ENCODE measurements at places on chromosomes 6 and 20.

GRCh38 chr6:81744131-81744530 lies 8.3 kb downstream of the TENT5A start:
- no peak for DNase-seq

DNA sequence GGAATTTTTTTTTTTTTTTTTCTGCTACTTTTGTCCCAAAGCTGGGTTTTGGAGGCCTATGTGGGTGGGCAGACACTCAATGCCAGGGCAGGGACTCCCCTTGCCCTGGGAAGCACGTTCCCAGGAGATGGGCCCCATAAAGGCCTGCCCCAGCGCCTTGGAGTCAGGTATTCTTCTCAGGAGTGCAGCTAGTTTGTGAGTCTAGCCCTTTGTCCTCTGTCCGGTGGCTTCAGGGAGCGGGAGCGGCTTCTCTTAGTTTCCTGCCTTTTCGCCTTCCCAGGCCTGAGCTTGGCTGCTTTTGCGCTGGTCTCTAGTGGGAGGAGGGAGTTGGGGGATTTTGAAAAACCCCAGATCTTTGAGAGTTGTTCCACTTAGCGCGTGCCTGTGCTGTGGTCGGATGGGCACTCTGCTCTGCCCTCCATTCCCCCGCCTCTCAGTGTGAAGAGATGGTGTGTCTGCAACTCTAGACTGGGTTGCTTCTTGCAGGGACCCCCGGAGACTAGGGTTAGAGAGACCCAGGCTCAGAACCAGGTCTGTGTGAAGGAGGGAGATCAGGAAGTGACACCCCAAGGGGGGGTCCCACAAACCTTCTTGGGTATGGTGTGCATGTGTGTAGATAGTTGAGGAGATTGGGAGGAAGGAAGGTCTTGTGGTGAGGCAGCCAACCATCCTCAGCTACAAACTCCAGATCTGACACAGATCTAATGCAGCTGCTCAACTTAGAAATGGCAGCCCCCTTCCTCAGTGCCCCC lies 1.3 kb downstream of the PLCG1 start:
- DNase-seq, result peak; percentile 44

- no peak for DNase-seq
Observed at GRCh38 chr6:154661768-154662167, 71.4 kb upstream of the SCAF8 start.

- DNase-seq, result no peak
Observed at GRCh38 chr6:146578054-146578453, 20.7 kb upstream of the ADGB start.

GRCh38 chr6:3762359-3762758 lies 10.8 kb upstream of the PXDC1 start:
- DNase-seq, result no peak

- no peak for DNase-seq
Observed at GRCh38 chr6:38436726-38437465, 202.8 kb downstream of the BTBD9 start.

DNA sequence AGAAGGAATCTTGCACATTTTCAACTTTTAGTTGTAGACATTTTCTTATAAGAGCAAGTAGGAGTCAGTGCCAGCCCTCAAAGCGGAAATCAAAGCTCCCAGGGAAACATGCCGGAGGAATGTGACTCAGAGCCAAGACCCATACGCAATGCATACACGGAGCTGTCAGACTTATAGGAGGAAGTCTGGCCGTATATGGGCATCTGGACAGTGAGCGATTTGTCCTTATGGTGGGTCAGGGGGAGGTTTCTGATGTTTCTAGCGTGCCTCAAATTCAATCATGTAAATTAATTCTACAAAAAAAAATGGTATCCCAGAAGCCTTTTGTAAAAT lies 3.6 kb upstream of the CCN2 start:
- DNase-seq, result no peak

GRCh38 chr6:156865019-156865629 lies 87.9 kb downstream of the ARID1B start:
- DNase-seq, result no peak

DNA sequence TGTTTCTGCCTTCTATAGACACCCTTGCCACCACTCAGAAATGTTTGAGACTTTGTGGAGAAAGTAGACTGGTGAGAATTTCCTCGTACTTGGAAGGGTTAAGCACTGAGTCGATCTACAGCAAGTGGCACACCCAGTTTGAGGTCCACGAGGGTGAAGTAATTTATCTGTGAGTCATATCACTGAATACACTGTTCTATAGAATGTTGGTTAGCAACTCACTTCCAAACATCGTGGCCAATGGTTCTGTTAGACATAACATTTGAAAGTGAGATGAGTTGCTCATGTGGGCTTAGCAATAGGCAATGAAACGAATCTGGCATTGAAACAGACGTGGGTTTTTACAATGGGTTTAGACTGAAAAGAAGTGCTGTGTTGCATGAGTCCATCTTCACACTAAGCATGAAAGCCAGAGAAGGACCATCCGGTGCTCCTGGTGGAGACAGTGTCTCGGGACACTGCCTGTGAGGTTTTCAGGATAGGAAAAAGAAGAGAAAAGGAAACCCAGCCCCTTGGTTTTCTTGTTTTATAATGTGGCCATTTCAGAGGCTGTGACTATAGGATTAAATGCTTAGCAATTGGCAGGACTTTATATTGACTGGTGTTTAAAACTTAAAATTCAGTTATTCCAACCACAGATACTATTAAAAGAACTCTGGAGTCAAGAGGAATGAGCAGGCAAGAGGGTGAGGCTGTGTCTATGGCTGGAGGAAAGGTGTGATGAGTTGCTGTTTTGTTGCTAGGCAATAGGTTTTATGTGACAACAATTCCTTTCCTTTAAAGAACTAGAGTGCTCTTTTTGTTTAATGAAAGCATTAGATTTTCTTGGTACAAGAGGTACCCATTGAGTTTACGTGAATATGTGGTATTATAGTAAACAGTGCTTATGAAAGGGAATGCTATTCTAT lies 31.0 kb upstream of the EZR start:
- DNase-seq, result no peak

GRCh38 chr6:82597201-82597600 lies 233.6 kb downstream of the TPBG start:
- DNase-seq, result no peak

GRCh38 chr20:10706460-10706811 lies 32.6 kb upstream of the JAG1 start:
- no peak for DNase-seq

- no peak for DNase-seq
Observed at GRCh38 chr6:99017150-99017549, 69.4 kb upstream of the FBXL4 start.

GRCh38 chr6:129104131-129104530 lies 221.2 kb downstream of the LAMA2 start:
- no peak for DNase-seq

GRCh38 chr20:52787962-52788361 lies 184.2 kb upstream of the TSHZ2 start:
- DNase-seq, result no peak

DNA sequence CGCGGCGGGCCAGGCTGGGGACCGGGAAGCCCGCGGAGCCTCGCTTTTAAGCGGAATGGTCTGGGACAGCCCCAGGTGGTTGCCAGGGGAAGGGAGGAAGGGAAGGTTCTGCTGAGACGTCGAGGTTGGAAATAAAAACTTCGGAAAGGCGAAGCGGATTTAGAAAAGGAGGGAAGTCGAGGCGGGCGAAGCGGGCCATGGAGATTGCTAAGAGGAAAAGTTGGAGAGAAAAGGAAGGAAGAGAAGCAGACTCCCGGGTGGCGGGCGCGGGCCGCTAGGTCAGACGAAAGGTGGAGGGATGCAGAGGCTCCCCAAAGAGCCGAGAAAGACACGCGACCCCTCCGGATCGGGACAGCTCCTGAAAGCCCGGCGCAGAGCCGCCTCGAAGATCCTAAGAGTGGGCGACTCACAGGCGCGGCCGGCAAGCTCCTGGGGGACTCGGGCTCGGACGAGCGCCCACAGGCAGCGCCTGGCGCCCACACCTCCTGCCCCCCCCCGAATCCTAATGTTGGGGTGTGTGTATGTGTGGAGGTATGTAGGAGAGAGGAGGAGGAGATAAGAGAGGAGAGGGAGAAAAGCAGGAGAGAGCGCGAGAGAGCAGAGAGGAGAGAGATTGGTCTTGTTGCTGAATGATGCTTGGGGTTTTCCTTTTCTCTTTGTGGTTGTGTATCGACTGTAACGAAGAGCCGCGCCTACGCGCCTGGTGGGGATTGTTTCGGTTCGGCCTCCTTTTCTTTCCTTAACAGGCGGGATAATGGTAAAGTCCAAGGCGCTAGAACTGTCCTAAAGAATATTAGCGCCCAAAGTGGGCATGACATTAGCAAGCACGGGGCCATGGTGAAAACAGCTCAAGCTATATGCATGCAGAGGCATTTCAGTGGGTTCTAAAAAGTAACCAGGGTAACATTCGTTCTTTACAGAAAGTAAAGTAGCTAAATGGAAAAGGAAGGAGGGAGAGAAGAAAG lies 1.5 kb downstream of the TFAP2B start:
- no peak for DNase-seq

DNA sequence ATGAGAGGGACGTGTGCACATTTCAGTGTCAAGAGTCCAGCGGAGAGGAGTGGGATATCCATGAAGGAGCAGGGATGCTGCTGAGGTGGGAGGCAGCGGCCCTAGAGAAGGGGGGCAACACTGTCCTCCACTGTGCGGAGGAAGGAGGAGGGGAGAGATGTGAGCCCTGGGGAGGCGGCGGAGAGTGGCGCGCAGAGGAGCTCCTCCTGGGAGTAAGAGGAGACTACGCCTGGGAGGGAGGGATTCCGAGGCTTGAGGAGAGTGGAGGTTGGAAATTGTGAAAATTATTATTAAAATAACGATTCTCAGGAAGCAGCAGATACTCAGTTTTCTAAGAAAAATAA lies 142.7 kb downstream of the CEP57L1 start:
- no peak for DNase-seq

GRCh38 chr6:148840256-148840655 lies 93.4 kb downstream of the UST start:
- no peak for DNase-seq

- DNase-seq, result no peak
Observed at GRCh38 chr6:63716169-63716568, 80.6 kb downstream of the PHF3 start.

GRCh38 chr6:40856271-40856670 lies 182.8 kb downstream of the UNC5CL start:
- no peak for DNase-seq

DNA sequence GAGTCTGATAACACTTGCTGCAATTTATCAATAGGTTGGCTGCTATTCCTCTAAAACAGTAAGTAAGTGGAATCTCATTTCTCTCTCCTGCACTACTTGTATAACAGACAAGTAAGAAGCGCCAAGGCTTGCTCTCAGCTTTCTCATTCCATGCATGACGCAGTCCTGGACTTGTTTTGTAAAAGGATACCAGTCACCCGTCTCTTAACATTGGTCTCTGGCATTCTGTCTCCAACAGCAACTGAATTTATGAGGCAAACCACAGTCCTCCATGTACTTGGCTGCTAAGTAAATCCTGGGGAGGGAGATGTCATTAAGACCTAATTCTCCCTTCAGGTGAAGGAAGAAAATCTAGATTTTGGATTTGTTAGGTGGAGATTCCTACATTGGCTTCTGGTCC lies 115.4 kb downstream of the OPN5 start:
- no peak for DNase-seq

DNA sequence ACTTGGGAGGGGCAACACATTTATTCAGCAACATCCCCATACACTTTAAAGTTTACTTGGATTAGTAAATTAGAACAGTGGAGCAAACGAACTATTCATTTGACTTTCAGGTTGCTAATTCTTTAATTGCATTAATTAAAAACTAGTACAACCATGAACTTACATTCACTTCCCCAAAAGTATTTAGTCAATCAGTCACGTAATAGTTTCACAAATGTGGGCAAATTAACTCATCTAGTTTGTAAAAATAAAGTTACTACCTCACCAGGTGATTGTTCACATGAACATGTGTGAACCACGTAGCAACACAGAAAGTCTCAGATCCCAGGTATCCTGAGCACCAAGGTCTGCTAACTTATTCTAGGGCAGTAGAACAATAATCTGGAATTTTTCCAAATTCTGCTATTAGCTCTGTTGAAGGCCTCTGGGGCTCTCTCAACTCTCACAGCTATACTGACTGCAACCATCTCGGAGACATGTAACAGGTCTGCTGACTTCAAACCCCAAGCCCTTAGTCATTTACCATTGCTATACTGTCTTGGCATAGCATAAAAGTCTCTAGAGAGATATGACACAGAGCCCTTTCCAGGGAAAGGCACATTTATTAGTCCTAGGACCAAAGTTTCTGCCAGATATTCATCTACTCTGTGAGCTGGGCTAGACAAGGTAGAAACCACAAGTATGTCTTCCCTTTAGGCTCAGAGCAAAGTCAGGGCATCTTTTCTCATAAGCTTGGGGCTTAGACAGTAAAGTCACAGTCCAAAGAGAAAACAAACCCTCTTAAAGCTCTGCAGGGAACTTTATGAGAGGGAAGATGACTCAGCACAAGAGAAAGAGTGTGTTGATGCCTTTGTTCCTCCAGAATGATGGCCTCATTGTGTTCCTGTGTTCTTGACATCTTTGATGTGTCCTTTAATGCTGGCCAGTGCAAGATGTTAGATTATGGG lies 50.9 kb upstream of the CCDC28A start:
- no peak for DNase-seq

DNA sequence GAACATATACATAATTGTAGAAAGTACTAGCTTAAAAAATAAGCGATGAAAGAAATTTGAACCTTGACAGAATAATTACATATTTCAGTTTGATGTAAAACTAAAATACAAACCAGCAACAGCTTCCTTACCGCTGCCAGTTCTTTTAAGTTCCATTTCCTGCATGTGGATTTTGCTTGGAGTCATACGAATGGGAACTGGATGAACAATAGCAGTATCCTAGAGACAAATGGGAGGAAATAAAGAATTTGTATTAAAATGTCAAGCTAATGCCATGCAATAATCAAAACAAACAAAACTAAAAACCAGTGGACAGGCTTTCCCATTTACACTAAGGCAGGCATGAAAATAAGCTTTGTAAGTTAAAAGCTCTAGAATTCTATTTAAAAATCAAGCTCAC lies 67.1 kb downstream of the REPS1 start:
- DNase-seq, result no peak

DNA sequence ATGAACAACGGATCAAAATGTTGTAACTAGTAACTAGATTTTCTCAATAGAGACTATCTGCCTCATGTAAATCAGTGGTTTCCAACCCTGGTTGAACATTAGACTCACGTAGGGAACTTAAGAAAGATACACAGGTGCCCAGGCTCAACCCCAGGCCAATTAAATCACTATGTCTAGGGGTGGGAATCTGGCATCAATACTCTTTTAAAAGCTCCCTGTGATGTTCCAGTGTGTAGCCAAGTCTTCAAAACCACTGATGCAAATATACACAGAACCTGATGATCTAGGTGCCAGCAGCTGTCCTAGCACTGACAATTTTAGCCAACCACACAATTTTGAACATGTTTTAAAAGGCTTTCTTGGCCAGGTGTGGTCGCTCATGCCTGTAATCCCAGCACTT lies 128.7 kb downstream of the TBC1D32 start:
- no peak for DNase-seq

DNA sequence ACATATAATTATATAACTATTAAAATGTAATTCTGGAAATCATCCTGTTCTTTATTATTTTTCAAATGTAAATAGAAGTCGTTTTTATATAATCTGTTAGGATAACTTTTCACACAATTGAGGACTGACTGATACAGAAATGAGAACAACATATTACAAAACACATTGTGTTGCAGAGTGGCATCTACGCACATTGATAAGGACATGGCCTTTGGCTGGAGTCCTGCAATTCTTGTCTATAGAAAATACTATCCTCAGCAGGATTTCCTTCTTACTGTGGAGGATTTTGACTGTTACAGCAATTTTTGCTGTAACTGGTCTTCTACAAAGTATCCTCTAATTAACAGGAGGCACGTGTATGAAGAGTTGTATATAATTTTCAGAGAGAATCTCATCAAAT lies 19.8 kb downstream of the SH3BGRL2 start:
- DNase-seq, result no peak

- no peak for DNase-seq
Observed at GRCh38 chr6:127092466-127092865, 26.0 kb upstream of the RSPO3 start.

Measured in amygdala (tissue), 56 donors.